Stimulated activated CD8-positive, alpha-beta memory T cell treated with anti-CD3 and anti-CD28 coated beads, Interleukin-7, amount 100 ng/mL, for 4 hours (primary cell): ENCODE measurements at places on chromosomes 12 and 14.

GRCh38 chr14:68405961-68406360 lies 386.9 kb downstream of the ZFP36L1 start:
- DNase-seq = no peak

- no peak for DNase-seq
Observed at GRCh38 chr14:59529189-59529588, 44.9 kb downstream of the JKAMP start.

DNA sequence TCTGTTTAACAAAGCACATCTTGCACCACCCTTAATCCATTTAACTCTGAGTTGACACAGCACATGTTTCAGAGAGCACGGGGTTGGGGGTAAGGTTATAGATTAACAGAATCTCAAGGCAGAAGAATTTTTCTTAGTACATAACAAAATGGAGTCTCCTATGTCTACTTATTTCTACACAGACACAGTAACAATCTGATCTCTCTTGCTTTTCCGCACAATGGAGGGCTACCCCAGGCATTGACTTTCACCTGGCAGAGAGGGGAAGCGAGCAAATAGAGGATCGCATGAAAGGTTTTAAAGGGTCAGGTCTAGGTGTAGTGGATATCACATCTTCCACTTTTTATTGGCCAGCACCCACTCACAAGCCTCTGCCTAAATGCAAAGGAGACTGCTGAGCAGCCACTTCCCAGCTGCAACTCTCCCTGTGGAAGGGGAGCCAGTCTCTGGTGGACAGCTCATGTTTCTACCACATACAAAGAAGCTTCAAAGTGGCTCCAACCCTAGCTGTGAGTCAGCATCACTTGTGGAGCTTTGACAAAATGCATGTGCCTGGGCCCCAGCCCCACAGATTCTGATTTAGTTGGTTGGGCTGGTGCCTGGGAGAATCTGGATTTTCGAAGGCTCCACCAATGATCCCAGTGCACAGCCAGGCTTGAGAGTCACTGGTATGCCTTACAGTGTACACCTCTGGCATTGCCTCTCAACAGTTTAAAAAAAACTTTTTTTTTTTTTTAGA lies 7.2 kb upstream of the FNTB start:
- no peak for DNase-seq

DNA sequence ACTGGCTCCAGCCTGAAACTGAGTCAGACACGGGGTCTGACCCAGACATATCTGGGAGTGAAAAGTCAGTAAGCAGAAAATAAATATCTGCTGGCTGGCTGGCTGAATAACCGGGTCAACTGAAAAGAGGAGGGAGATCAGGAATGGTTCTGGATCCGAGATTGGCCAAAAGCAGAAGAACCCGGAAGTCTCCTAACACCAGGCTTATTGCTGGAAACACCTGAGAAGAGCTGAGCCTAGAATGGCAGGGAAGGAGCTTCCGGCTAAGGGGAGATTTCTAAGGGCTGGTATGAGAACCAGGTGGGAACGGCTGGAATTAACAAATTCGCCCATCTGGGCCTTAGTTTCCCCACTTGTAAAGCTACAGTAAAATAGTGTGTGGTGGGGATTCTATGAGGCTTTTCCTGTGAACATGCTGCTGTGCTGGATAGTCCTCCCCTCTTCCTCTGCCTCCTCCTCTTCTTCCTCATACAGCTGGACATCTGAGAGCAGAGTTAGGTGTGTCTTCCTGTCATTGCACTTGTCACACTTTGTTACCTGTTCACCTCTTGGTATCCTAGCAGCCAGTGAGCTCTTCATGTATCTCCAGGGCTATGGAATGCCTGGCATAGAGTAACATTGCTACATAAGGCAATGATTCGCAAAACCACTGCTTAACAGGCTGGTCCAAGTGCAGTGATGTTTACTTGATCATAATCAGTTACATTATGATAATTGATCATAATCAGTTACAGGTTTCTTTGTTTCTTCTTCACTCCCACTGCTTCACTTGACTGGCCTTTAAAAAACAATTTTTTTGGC lies 2.0 kb upstream of the SHMT2 start:
- no peak for DNase-seq

- no peak for DNase-seq
Observed at GRCh38 chr14:103941973-103942736, at the start of gene RD3L. RD3L (minus strand) TSS chr14:103942529; CDS start chr14:103941695, 834 bp downstream.

DNA sequence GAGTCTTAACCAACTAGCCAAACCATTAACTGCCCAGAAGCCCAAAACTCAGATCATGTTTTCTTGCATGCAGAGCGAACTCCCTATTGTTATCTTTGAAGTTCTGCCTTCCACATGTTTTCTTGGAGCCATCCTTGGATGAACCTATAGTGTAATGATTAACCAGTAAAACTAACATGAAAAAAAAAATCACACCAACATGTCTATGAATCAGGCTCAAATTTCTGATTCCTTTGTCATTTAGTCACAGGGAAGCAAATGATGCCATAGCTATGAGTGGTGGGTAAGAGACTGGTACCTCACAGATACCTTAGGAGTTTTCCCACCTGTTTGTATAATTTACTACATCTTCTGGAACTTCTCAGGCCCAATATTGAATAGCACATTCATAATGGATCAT lies 70.7 kb downstream of the PTPRO start:
- no peak for DNase-seq

DNA sequence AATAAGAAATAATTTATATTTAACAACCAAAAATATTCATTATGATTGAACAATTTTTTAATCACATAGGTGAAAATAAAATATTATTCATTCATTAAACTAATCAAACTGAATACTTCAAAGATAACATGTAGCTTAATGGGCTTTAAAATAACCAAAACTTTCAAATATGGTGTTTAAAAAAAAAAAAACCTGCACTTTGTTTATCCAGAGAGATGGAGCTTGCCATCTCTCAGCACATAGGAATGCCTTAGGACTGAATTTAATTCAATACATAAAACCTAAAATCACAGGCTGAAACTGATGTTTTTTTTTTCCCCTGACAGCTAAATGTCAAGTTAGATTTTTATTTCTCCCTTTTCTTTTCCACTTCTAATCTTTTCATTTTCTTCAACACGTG lies 14.4 kb upstream of the CCER1 start:
- DNase-seq = no peak

DNA sequence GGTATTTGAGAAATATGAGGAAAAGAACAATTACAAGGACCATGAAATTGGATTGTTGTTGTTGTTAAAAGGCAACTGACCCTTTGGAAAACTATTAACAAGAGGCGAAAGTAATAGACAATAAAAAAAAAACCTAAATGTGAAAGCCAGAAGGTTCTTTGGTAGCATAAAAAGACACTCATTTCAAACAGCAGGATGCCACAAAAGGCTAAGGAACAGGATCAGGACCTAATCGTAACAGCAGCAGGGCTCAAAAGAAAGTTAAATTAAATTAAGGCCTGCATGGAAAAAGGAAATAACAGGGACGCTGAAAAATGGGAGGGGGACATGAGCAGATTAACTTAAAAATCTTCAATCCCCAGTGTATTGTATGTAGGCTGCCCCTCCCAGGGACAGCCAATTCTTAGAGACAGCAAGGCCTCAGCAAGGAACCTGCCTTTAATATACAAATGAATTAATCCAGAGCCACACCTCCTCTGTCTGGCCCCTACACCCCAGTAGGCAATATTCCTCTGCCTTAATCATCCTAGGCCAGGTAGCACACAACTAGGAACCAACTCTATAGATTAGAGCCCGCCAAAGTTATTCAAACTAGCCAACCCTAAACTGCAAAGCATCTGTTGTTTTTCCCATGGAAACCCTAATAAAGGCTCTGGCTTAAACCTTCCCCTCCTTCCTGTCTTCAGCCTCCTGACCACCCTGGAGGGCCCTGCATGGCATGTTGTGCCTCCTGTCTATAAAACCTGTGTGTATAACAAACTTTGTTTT lies 28.4 kb upstream of the AP4S1 start:
- DNase-seq = no peak

DNA sequence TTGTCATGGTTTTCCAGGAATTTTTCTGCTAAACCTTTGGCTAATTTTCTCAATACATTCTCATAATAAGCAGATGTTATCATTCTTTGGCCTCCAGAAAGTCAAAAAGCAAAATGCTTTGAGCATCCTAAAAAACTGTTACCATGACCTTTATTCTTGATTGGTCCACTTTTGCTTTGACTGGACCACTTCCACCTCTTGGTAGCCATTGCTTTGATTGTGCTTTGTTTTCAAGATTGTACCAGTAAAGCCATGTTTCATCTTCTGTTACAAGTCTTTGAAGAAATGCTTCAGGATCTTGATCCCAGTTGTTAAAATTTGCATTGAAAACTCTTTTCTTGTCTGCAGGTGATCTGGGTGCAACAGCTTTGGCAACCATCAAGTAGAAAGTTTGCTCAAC lies 180.1 kb downstream of the DUSP6 start:
- no peak for DNase-seq

DNA sequence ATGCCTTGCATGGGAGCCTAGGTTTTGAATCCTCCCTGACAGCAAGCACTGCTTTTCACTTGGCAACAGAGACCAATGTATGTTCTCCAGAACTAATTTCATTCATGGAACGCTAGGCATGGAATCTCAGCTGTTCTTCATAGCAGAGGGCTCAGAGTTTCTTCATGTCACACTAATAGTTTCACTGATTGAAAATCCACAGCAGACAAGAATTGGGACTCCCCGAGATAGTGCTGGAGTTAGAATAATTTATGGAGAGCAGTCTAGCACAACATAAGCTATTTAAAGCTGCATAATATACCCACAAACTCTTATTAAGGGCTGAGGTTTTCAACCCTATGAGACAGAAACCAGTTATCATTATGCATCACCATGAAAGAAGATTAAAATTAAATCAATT lies 342.5 kb downstream of the TMEM132D start:
- DNase-seq = no peak

- DNase-seq = no peak
Observed at GRCh38 chr12:120962532-120963020, 15.8 kb upstream of the HNF1A start.

DNA sequence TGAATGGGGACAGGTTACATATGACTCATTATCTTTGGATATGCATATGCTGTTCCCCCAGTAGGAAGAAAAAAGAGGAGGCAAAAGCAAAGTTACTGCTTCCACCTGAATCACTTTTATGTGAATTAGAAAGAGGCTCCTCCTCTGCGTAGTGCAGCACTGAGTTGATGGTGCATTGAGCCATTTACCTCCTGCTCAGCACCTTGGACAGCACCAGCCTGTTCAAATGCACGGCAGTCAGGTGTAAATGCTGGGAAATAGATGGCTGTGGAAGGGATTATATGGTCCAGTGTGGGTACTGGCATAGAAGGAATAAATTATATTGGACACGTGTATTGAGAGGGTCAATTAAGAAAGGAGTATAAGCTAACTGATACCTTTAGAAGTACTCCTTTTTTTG lies 541.9 kb upstream of the SEL1L start:
- DNase-seq = no peak

- DNase-seq = no peak
Observed at GRCh38 chr12:6887460-6887859, 14.4 kb upstream of the SPSB2 start.
